NCI-H82 (cell line): ENCODE measurements at places on chromosomes 7 and 10.

GRCh38 chr7:31785101-31785500 is 98.1 kb downstream of the PPP1R17 start:
- peak; percentile 72 for DNase-seq

DNA sequence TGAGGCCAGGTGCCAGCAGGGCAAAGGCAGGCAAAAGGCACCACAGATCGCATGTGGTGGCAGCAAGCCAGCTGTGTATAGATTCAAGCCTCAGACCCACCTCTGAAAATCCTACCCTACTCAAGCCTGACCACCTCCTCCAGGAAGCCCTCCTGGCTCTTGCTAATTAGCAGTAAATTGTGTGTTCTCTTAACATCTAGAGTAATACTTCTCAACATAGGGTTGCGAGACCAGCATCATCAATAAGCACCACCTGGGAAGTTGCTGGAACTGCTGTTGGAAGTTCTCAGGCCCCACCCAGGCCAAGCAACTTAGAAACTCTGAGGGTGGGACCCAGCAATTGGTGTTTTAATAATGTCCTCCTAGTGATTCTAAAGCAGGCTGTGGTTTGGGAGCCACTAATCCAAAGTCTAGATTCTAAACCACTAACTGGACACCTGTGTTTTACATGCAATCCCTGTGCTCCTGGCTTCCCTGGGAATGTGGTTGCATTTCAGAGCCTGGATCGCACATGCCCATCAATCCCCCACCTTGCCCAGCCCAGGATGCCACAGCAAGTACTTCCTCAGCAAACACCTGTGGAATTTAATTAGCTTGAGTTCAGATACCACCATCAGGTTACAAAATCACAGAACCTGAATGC is 46.2 kb downstream of the KCNMA1 start:
- DNase-seq: no peak

DNA sequence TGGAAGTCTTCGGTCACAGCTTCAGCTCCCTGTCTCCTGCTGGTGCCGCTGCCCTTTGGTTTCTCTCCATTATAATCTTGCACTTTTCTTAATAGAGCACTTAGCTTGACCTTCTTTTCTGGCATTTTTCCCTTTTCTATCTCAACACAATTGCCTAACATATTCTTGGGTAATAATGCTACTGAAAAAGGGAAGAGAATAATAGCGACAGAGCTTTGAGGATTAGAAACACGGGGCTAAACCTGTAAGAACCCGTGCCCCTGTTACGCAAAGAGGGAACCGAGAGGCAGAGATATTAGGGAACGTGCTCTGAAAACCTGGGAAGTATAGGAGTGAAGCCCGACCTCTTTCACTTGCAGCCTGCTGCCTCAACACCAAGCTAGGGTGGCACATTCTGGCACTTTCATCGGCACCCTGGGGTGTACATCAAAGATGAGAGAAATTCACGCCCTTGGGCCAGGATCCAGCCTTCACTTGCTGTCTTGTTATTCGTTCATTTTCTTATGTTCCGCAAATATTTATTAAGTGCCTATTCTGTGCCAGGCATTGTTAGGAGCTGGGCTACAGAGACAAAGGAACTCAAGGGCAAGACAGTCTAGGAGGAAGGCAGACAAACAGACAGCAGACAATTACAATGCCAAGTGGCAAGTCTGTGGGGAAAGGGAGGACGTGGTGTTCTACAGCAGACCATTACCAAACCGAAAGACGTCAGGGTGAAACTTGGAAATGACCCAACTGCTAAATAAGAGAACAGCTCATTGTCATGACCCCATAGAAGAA is 33.0 kb upstream of the GALNTL5 start:
- no peak for DNase-seq

DNA sequence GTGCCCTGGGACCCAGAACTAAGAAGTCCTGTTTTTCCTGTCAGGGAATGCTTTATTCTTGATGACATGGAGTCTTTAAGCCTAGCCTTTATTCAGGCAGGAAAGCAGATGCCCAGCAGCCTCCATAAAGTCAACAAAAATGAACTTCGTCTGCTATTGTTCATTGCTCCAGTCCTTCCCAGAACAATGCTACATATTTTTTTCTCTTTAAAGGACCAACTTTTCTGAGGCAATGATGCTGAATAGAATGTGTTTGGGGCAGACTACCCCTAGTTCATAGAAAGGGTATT is 47.6 kb upstream of the PDCD4 start:
- DNase-seq: no peak

DNA sequence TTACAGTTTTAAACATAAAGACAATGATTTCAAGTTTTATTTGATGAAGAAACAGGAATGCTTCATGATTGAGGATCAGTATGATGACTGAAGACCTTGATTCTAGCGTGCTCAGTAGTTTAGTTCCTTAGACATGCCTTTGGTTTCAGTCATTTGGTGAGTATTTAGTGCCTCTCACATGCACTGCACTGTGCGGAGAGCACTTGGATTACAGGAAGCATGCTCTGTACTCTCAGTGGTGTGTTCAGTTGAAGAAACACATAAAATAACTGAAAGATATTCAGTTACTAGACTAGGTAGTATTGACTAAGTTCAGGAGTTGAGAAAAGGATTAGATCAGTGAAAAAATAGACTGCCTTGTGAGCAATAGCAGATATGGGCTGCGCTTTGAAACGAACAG is 25.5 kb downstream of the RBM17 start:
- DNase-seq: no peak

DNA sequence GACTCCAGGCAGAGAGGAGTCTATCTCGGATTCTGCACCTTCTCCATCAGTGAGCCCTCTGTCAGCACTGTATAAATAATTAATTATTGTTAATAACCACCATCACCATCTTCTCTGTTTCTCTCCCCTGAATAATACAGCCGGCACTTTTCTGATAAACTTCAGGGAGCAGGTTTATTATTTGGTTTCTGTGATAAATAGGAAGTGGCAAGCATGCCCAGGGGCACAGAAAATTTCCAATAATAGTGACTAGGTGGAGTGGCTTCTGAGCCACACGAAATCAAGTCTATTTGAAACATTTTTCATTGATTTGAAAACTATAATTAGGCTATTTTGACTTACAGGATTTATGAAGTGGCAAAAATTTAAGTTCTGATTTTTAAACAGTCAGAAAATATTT is 186.8 kb upstream of the TMEM229A start:
- DNase-seq: no peak

DNA sequence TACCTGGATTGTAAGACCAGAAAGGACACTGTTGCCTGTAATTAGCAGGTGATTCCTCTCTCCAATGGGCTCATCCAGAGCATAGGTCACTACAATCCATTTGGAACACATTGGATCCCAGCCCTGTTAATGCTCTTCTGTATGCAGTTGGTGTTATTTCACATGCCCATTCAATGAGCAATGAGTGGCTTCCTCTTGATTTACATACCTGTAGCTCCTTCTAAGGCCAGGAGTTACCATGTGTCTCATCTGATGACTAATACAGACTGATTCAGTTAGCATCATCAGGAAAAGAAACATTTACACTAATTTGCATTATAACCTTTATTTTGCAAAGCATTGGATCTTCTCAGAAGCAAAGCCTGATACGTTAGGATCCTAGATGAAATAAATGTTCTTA is 83.1 kb upstream of the NPVF start:
- no peak for DNase-seq

DNA sequence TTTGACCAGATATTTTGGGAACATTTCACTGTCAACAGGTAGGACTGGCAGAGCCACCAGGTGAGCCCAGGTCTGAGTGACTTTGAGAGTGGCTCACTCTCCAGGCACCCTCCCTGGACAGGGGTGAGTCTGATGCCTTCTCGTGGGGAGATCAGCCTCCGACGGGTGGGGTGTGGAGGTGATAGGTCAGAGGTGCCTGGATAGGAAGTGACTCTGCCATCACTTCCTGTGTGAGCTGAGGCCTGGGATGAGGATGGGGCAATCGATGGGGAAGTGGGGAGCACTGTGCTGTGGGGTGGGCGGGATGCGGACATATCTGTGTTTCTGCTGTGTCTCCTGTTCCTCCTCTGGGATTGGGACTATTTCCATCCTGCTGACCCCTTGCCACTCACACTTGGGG is 34.6 kb downstream of the IFT22 start:
- no peak for DNase-seq

- no peak for DNase-seq
These were observed 376.4 kb downstream of the TCERG1L start for GRCh38 chr10:130935128-130935439.

GRCh38 chr10:98349508-98349922 is 65.5 kb downstream of the PYROXD2 start:
- DNase-seq: no peak

- peak; percentile 57 for DNase-seq
These were observed at the start of gene GOLGA7B for GRCh38 chr10:97849687-97850402. Gene GOLGA7B, plus strand, starts transcription at chr10:97849843. Its CDS starts 461 bp downstream, at chr10:97850304.

GRCh38 chr10:70481105-70481504 is 2.5 kb downstream of the PALD1 start:
- DNase-seq: no peak

GRCh38 chr10:97426776-97427570 is 982 bp downstream of the PGAM1 start:
- peak; percentile 23 for DNase-seq

DNA sequence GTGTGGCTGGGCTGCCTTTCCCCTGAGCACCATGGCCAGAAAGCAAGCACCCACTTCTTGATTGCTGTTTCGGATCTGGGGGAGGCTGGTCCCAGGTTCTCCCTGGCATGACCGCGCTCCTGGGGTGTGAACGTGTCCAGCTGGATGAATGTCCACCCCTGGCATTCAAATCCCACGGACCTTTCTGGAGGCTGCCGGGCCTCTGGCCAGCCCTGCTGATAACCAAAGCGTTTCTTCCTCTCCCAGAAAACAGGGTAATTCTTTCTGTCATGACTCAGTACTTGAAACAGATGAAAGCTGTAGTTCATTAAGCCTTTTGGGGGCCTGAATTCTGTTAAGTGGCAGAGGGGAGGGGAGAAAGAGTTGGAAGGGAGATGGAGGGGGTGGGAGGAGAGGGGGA is 73.1 kb upstream of the SAMD8 start:
- no peak for DNase-seq

GRCh38 chr10:128053356-128053755 is 72.9 kb downstream of the MKI67 start:
- DNase-seq: no peak

DNA sequence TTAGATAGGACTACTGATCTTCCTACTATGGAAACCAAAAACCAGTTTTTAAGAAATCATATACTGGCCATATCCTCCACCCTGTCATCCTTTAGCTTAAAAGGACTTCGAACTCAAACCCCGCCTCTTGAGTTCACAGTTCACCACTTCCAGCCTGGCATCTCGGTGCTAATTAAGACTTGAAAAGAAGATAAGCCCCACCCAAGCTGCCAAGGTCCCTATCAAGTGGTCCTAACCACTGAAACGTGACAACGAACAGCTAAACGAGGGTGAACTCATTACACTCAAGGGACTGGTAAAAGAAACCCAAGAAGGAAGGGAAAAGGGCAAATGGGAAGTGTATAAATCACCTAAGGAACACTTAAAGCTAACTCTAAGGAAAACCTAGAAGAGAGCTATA is 16.1 kb downstream of the COL17A1 start:
- no peak for DNase-seq

DNA sequence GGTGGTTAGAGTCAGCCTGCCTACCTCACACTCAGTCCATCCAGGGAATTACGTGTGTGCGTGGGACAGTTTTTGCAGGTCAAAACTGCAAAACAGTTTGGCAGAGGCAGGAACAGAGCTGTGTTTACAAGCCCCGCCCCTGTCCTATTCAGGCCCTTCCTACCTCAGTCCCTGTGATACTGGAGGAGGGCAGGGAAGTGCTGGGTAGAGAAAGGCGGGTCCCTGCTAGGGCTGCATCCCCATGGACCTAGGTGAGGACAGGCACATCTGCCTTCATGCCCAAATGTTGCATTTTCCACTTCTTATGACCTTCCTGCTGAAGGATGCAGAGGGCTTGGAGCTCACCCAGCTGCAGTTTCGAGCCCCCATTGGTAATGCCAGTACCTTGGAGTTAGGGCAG is 25.1 kb downstream of the SBDS start:
- DNase-seq: no peak

DNA sequence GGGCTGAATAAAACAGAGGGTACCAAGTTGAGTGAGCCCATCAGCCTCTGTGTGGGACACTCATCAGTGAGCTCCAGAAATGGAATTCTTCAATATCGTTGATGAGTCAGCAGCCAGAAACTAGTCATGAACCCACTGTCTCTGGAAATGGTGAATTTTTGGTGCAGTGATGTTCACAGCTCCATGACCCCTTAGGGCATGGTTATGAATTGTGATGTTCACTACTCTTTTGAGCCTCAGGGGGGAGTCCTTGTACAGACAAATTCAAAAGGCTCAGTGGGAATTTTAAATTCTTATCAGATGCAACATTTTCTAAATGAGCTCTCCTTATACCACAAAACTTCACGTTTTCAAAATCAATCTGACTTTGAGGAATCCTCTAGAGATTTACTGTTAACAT is 335.7 kb downstream of the PHTF2 start:
- DNase-seq: peak; percentile 55

GRCh38 chr10:127117125-127117524 is 79.3 kb downstream of the INSYN2A start:
- DNase-seq: no peak

DNA sequence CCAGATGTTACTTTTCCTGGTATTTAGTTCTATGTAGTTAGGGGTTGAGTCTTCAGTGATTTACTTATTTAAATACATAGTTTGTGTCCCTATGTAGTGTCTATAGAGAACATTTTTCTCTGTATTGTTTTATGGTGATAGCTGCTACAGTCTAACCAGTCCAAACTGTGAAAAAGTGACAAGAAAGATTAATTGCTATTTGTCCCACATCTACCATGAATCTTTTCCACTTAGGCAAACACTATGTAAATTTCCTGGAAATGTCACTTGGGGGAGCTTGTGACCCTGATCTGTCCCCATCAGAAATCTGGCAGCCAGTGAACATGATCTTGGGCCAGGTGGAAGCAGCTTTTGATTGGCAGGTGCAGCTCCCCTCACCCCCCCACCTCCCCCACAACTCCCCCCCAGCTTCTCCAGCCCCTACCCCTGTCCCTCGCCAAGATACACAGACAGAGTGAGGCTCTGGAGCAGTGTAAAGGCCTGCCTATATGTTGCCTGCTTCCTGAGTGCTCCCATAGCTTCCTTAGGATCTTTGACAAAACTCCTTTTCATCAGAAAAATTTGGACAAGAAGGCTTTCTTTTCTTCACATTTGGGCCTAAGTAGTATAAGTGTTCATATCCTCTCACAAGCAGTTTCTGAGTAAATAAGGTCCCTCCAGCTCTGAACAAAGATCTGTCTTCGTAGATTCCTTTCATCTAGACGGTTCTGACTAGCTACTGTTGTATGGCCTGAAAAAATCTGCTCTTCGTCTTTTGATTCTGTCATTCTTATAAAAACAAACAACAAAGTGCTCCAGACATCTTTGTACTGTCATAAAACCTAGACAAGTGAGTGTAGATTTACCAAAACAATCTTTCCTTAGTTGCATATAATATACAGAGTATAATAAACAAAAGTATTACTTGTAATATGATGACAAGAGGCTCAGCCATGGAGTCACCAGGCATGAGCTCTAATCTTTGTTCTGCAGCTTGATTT is 31.5 kb upstream of the SLC13A1 start:
- no peak for DNase-seq

- no peak for DNase-seq
These were observed 32.6 kb upstream of the CBLL1 start for GRCh38 chr7:107711301-107711700.

- no peak for DNase-seq
These were observed 7.9 kb upstream of the EMX2 start for GRCh38 chr10:117534321-117535297.

- DNase-seq: no peak
These were observed 288.2 kb downstream of the MAGI2 start for GRCh38 chr7:79165225-79165624.
